ENCODE measurements at places on chromosomes 7 and 10. TPM values are rescaled to one million over a fixed set of nuclear protein-coding genes. Genes with fewer than 3 reads are reported as not detected.

Gene ABCB1
- 9.7 TPM for total RNA-seq

Gene ADARB2
- total RNA-seq = 0.07 TPM

Gene KAZALD1
- 2.4 TPM for total RNA-seq

Gene CYREN
- 22.3 TPM for total RNA-seq

Gene MYL10
- total RNA-seq = not detected

Gene MMP21
- 0.13 TPM for total RNA-seq

Gene PIP
- total RNA-seq = not detected

Gene DKK1
- 220 TPM for total RNA-seq

Gene NKX6-2
- total RNA-seq = not detected

Gene TRIM50
- not detected for total RNA-seq

Gene CCL24
- 0.53 TPM for total RNA-seq

Gene EBF3
- total RNA-seq = 0.13 TPM

Gene IDI2
- total RNA-seq = not detected

Gene CALML5
- total RNA-seq = not detected

Gene ZNF503
- 2.4 TPM for total RNA-seq

Gene CCDC7
- 19.6 TPM for total RNA-seq

Gene PRKG1
- 7.6 TPM for total RNA-seq

Gene ANKRD61
- total RNA-seq = 0.22 TPM

Gene NYAP1
- 2.7 TPM for total RNA-seq

Gene NMT2
- 67.0 TPM for total RNA-seq

Gene THSD7A
- 24.7 TPM for total RNA-seq

Gene ZC3HAV1L
- total RNA-seq = 31.3 TPM

Gene UCN3
- total RNA-seq = not detected

Gene ARMC3
- total RNA-seq = not detected

Gene OR2F2
- not detected for total RNA-seq

Gene CRHR2
- total RNA-seq = not detected

Gene CUBN
- total RNA-seq = 5.2 TPM

Gene CAV2
- total RNA-seq = 406 TPM

Gene KIF11
- 83.2 TPM for total RNA-seq

Gene HOXA2
- total RNA-seq = 2.2 TPM

Gene KMT2E
- 125 TPM for total RNA-seq

Gene PCLO
- 0.72 TPM for total RNA-seq

Gene SEMA3E
- total RNA-seq = 0.29 TPM

Gene PANK1
- 5.6 TPM for total RNA-seq

Gene TRPV5
- not detected for total RNA-seq

Gene FRMPD2
- 0.07 TPM for total RNA-seq

Gene TFPI2
- 96.5 TPM for total RNA-seq

Gene GALNT11
- total RNA-seq = 35.0 TPM

Gene GOLGA7B
- not detected for total RNA-seq

Gene ASAH2
- total RNA-seq = 0.27 TPM

Gene ANKRD30A
- not detected for total RNA-seq

Gene ANKMY2
- total RNA-seq = 9.8 TPM

Gene TRIM74
- total RNA-seq = not detected

Gene GDF2
- not detected for total RNA-seq

Gene DGKI
- 0.53 TPM for total RNA-seq

Gene ITIH5
- total RNA-seq = not detected

Gene AKR1B15
- not detected for total RNA-seq

Gene SPDYE1
- total RNA-seq = 0.07 TPM

Gene ITPRID1
- not detected for total RNA-seq

Gene OPN1SW
- total RNA-seq = not detected

Gene ELOVL3
- total RNA-seq = not detected

Gene GATA3
- 1.4 TPM for total RNA-seq

Gene ASB13
- 6.6 TPM for total RNA-seq

Gene CYP3A7
- 0.07 TPM for total RNA-seq

Gene ARHGEF5
- 1.3 TPM for total RNA-seq

Gene TAC1
- not detected for total RNA-seq

Gene DGKB
- not detected for total RNA-seq

Gene VAX1
- total RNA-seq = not detected

Gene LRGUK
- 0.13 TPM for total RNA-seq

Gene PLPP4
- 4.7 TPM for total RNA-seq

Measured in thoracic aorta endothelial cell (primary cell).